Brain (organoid and tissue), 16 donors: ENCODE measurements at places on chromosomes 2 and 18.
A peak's percentile ranks its signal among the peaks of the same experiment; 100 is the strongest.

DNA sequence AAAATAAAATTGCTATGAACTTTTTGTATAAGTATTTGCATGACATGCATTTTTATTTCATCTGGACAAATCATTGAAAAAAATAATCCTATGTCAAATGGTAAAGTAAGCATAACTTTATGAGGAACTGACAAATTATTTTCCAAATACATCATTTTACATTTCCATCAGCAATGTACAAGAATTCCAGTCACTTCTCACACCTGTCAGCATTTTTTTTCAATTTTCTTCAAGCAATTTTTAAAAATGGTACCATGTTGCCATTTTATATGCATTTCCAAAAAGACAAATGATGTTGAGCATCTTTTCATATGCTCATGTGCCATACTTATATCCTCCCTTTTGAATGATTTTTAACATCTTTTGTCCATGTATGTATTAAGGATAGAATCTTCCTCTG is 961.7 kb upstream of the PIK3C3 start:
- DNase-seq, result no peak

GRCh38 chr18:48028081-48028480 is 97.6 kb upstream of the SMAD2 start:
- no peak for DNase-seq

GRCh38 chr2:203126996-203127395 is 111.8 kb upstream of the CYP20A1 start:
- no peak for DNase-seq

- peak; percentile 85 for DNase-seq
Measured at GRCh38 chr2:208062961-208063360, 37.6 kb upstream of the PLEKHM3 start.

GRCh38 chr18:6327895-6328620 is 86.7 kb downstream of the L3MBTL4 start:
- peak; percentile 82 for DNase-seq

DNA sequence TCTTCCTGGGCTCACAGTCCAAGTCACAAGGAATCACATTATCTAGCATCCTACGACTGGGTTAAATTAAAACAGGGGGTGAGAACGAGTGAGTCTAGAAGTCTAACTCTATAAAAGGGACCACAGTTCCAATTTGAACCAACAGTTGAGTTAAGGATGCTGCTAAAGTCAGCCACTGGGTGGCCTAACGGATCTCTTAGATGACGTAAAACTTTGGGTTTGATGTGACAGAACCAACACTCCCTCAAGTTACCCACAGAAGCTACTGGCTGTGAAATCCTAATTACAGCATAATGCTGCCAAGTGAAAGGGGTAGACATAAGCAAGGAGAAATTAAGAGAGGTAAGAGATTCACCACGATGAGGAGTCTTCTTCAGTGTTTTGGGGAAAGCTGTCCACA is 32.7 kb upstream of the RUFY4 start:
- no peak for DNase-seq

DNA sequence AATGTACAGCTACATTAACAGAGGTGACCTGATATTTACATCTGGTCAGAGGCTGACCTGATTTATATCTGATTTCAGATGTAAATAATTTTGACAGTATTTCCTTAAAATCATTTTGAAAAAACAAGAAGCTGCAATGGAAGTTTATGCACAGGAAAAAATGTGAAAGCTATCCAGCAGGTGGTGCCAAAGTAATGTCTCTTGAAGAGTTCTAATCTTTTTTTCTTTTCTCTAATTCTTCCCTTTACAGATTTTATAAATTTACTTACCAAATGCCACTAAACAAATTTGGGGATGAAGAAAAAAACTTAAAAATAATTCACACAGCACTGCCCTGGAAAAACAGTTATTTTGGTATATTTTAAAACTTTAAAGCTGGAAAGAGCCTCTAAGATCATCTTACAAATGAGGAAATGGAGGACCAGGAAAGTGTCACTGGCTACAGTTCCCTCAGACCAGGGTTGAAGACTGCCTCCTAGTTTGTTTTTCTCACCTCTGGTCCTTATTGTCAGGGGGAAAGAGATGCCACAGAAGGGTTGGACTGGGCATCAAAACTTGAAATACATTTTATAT is 16.4 kb upstream of the FBLN7 start:
- DNase-seq, result peak; percentile 69

DNA sequence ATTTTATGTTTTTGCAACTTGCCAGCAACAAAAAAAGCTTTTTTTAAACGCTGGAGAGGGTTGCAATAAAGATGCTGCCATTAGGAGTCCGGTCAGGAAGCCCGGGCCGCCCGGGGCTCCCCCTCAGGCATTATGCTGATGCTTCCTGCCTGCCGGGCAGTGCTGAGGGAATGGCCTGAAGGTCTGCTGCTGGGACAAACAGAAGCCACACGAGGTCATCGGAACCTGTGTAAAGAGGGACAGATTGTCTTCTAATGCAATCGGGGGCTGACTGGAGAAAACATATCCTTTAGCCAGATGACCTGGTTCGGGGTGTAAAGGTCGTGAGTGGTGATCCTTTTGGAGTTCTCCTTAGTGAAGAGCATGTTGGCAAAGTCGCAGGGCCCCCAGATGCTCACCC is 2.3 kb downstream of the IMPA2 start:
- no peak for DNase-seq

- DNase-seq, result peak; percentile 18
Measured at GRCh38 chr18:49460976-49461601, 644 bp upstream of the DYM start.

GRCh38 chr18:2848247-2849246 is 1.7 kb downstream of the EMILIN2 start:
- no peak for DNase-seq

GRCh38 chr2:33437297-33437696 is 39.2 kb upstream of the RASGRP3 start:
- no peak for DNase-seq

DNA sequence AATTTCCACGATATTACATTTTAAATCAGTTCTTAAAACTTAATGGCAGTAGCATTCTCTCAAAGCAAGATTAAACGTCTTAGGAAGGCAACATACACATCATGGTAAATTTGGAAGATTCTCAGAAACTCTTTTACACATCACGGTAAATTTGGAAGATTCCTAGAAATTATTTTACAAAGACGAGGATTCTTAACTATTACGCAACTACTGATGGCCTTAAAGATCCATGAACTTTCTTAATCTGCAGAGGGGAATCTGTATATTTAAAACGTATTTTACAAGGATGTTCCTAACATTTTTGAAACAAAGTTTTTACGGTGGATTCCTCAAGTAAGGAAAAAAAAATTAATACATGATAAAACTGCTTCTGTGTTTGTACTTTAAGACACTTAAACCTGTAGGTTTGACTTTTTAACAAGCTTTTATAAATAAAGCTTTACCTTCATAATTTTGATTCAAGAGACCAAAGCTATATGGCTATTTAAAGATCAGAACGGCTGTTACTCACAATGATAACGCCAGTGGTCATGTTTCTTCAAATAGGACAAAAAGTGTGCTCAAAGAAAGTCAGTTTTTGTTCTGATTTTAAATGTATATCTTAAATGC is 1.7 kb downstream of the ATF2 start:
- DNase-seq, result no peak

DNA sequence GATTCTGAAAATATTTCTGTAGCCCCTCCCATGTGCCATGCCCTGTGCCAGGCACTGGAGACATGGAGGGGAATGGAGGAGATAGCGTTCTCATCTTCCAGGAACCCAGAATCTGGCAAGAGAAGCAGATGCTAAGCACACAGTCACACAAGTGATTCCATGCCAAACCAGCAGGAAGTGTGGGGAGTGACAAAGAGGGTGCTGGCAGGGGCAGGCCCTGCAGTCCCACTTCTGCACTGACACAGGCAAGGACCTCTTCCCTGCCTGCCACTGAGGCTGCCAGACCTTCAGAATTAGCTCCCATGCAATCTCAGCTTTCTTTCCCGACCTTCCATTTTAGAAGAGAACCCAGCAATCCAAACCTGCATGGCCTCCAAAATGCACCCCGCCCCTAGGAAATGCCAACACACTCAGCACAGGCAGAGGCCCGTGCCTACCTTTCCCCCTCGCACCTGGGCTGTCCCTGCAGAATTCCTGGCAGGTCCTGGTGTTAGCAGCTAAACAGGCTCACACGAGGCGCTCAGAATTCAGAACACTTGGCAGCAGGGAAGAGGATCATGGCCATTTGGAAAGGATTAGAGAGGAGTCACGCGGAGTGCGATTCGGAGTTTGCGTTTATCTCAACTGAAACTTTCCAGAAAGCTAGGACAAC is 155.3 kb downstream of the MSH2 start:
- DNase-seq, result no peak

DNA sequence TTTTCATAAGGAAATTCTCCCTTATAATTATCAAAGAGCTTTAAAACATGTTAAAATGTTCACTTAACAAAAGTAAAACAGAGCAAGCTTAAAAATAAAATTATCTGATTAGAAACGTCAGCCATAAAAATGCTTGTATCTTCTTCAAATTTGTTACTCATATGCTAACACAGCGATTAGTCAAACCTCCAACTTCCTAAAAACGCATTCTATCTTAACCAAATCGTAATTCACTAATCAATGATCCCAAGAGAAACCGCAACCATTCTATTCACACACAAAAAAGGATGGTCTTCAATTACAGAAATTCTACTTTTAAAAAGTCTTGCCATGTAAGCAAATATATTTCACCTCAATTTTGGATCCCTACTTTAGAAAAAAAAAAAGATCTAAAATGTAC is 1.9 kb downstream of the STK17B start:
- no peak for DNase-seq

DNA sequence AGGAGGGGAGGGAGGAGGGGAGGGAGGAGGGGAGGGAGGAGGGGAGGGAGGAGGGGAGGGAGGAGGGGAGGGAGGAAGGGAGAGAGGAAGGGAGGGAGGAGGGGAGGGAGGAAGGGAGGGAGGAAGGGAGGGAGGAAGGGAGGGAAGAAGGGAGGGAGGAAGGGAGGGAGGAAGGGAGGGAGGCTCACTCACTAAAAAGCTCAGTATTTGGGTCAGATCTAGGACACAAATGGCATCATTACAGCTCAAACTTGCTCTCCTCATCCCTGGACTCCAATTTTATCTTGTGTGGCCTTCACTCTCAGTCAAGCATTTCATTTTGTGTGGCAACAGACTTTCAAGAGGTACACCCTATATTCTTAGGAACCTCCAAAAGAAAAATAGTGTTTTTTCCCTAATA is 435.4 kb downstream of the IRS1 start:
- no peak for DNase-seq

DNA sequence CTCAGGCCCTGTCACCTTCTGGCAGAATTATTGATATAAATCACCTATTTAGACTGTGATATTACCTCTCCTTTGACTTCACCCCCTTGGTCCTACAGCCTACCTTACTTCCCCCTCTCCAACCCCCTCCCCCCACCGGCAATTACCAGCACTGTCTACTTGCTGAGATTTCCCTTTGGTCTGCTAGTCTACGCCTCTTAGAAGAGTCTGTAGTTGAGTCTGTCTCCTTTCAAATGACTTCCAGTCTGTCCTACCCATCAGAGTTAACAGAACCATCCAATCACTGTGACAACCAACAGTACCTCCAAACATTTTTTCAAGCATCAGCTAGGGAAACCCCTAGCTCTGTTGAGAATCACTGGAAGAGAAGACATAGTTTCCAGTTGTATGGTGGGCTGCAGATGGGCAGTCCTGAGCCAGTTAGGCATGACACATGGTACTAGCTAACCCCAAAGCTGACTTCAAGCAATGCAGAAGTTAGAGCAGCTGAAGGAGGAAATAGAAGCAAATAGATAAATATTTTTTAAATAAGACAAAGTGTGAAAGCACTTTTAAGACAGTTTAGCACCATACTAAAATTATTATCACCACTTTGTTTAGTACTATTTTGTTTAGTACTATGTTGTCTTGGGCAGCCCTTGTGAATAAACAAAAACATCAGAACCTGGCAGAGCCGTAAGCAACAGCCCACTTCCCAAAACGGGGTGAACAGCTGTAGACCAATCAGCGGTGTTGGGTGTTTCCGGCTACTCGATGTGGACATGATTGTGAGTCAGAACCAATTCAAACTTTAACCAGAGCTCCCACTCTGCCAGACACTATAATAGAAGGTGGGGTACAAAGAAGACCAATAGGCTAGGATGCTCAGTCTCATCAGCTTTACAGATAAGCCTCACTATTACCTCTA is 2.7 kb upstream of the ASNSD1 start:
- DNase-seq, result no peak

GRCh38 chr2:240238786-240239185 is 98.3 kb upstream of the OTOS start:
- DNase-seq, result no peak

- DNase-seq, result no peak
Measured at GRCh38 chr2:127012868-127013267, 94.1 kb downstream of the BIN1 start.

- no peak for DNase-seq
Measured at GRCh38 chr2:165675551-165675968, 118.5 kb downstream of the GALNT3 start.

DNA sequence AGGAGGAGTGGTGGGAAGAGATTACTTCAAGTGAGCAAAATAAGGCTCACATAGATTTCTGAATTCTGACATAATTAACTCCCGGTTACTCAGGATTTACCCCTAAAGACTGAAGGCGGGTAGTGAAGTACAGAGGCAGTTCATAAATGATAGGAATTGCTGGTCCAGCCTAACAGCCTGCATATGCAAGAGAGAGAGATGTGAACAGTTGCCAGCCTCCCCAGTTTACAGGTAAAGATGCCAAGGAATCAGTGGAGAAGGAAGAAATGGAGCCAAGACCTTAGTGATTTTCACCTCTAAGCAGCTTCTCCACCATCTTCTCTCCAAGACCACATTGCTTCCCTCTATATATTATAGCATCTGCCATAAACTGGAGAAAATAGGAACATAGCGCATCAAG is 91.8 kb upstream of the THUMPD2 start:
- no peak for DNase-seq

- DNase-seq, result no peak
Measured at GRCh38 chr18:56289381-56289780, 349.0 kb downstream of the TXNL1 start.

GRCh38 chr2:144943986-144944385 is 424.1 kb upstream of the ZEB2 start:
- DNase-seq, result no peak

DNA sequence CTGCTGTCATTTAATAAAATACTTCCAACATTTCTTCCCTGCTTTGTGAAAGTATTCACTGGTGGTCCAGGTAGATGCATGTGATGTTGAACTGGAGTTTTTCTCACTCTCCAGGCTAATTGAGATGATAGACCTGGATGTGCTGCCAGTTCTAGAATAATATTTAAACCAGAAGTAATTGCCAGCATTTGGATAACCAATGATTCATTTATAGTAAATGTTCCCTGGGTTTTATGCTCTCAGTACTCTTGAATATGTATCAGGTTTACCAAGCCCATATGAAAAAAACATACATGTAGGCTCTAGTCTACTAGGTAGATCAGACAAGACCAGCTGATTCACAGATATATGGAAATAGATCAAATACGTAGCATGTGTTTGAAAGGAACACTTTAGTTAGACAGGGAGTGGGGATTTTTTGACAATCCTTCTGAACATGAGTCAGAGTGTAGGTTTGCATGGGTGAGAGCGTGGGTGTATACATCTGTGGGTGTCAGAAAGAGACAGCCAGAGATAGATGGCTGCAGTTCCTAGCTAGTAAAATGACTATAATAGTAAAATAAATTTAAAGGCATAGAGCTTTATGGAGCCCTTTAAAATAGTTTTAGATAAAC is 115.1 kb downstream of the NAB1 start:
- no peak for DNase-seq

GRCh38 chr2:73070643-73071359 is 711 bp downstream of the SFXN5 start:
- peak; percentile 48 for DNase-seq
